ENCODE measurements at places on chromosomes 7 and 10.
A peak's percentile ranks its signal among the peaks of the same experiment; 100 is the strongest.

DNA sequence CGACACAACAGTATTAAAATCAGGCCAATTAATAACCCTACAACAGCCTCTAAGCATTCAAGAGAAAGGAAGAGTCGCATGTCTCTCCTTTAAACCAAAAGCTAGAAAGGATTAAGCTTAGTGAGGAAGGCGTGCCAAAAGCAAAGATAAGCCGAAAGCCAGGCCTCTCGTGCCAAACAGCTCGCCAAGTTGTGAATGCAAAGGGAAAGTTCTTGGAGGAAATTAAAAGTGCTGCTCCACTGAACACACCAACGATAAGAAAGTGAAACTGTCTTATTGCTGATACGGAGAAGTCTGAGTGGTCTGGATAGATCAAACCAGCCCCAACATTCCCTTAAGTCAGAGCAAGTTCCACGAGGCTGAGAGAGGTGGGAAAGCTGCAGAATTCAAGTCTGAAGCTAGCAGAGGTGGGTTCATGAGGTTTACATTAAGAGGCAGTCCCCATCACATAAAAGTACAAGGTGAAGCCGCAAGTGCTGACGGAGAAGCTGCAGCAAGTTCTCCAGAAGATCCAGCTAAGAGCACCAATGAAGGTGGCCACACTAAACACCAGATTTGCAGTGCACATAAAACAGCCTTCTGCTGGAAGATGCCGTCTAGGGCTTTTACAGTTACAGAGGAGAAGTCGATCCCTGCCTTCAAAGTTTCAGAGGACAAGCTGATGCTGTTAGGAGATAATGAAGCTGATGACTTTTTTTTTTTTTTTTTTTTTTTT lies 194.8 kb downstream of the MAD1L1 start:
- DNase-seq = peak; percentile 3

DNA sequence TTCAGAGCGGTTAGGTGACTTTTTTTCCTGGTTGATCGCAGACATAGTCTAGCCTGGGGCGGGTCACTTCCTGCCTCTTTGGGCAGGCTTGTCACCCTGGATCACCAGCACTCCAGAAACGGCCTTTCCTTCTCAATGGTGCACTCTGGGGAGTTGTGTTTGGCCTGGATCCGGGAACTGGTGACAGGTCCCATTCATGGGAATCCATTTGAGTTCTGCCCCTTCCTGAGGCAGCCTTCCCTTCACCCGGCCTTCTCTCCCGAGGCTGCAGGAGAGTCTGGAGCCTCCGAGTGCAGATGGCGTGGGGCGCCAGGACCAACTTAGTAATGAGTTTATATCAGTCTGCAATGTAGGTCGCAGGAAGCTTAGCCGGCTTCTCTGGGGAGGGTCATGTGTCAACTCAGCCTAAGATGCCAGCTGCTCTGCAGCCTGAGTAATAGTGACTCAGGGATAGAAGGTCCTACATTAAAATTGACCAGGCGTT lies 54.2 kb downstream of the TACR2 start:
- peak; percentile 50 for DNase-seq

GRCh38 chr7:105826143-105826542 lies 50.3 kb downstream of the ATXN7L1 start:
- no peak for DNase-seq

GRCh38 chr7:38102507-38102906 lies 75.5 kb upstream of the STARD3NL start:
- DNase-seq = no peak

GRCh38 chr7:130144312-130145171 lies 60.7 kb downstream of the TMEM209 start:
- DNase-seq = no peak

- no peak for DNase-seq
Observed at GRCh38 chr7:106704000-106704840, 43.3 kb upstream of the CCDC71L start.

All from NCI-H524 (cell line).